ENCODE measurements at places on chromosomes 5 and 9.
A peak's percentile ranks its signal among the peaks of the same experiment; 100 is the strongest.

GRCh38 chr9:101569741-101570501 is 24.8 kb downstream of the PPP3R2 start:
- DNase-seq, result no peak

DNA sequence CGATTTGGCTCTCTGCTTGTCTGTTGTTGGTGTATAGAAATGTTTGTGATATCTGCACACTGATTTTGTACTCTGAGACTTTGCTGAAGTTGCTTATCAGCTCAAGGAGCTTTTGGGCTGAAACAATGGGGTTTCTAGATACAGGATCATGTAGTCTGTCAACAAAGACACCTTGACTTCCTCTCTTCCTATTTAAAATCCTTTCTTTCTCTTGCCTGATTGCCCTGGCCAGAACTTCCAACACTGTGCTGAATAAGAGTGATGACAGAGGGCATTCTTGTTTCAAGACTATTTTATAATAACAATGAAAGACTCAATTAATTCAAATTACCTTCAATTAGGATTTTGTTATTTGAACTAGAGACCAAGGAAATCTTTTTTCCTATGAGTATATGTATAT is 692.5 kb downstream of the PRR16 start:
- DNase-seq, result no peak

DNA sequence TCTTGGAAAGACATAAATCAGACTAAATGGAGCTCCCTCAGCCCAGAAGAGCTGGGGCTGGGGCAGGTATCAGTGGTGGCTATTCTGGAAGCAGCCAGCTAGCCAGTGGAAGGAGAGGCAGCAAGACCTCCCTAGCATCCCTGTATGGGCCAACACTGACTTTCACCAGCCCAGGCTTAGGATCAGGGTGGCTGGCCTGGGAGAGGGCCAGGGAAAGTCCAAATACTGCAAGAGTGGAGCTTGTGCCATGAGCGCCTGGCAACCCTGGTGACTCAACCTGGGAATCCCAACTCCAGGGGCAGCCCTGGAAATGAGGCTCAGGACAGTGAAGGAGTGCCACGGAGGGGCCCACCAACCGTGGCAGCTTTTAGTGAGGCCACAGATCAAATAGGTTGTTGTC is 7.6 kb upstream of the IRF1 start:
- DNase-seq, result no peak

DNA sequence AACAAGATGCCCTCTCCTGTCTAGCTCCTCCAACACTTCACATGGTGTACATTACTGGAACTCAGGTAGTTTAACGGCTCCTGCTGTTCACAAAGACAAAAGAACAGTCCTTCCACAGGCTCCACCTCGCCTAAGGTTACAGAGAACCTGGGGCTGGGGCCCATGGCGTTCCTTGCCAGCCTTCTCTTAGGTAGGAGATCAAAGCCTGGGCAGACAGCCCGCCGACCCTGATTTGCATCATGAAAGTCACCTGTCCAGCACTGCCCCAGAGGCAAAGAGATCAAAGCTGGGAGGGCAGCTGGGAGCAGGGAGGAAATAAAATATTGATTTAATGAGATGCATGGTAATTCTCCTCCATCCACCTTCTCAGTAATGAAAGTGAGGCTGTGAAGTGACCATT is 115.0 kb upstream of the SLIT3 start:
- no peak for DNase-seq

GRCh38 chr5:128597156-128597555 is 59.1 kb upstream of the FBN2 start:
- no peak for DNase-seq

- no peak for DNase-seq
These were observed 9.6 kb downstream of the SLC9A3 start for GRCh38 chr5:514673-515072.

DNA sequence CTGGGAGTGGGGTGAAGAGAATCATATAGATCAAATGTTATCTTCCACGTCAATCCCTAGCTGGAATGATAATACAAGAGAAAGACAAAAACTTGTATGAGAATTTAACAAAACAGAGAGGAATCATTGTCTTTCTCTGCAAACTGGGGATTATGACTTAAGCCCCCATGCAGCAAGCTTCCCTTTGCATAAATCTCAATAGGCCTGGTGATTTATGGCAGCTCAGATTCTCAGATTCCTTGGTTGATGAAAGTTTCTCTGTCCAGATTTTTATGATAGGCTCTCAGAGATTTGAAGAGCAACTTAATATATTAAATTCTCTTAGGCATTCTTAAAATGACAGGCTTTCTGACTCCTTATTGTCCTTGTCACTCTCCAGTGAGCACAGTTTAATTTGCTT is 56.0 kb downstream of the RASGRF2 start:
- no peak for DNase-seq

DNA sequence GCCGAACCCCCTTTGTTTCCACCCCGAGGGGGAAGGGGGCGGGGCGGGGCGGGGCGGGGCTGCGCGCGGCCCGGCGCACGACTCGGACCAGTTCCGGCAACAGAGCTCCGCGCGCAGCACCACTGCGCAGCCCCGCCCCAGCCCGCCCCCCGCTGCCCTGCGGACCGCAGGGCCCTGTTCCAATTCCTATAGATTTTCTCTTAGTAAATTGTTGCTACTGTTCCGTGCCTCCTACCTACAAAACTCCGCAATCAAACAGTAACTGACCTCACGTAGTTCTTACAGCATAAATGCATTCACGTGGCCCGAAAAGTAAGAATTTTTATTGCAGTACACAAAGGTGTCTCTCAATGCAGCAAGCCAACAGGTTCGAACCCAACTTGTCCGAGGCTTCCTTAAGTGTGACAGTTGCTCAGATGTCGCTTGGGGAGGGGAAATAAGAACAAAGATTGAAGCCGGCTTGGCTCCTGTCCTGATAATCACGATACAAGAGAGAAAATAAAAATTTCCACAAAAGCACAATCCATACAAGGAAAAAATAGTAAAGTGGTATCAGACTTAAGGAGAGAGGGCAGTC is 1.2 kb upstream of the RNF38 start:
- no peak for DNase-seq

DNA sequence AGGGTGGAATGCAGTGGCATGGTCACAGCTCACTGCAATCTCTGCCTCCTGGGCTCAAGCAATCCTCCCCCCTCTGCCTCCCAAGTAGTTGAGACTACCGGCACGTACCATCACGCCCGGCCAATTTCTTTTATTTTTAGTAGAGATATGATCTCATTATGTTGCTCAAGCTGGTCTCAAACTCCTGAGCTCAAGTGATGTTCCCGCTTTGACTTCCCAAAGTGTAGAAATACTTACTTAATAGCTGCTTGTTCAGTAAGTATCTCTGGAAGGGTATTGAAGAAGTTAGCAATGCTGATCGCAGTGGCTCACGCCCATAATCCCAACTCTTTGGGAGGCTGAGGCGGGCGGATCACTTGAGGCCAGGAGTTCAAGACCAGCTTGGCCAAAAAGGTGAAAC is 35.7 kb upstream of the PLIN2 start:
- no peak for DNase-seq

- DNase-seq, result no peak
These were observed 47.8 kb downstream of the PTPN3 start for GRCh38 chr9:109450346-109450745.

GRCh38 chr5:171750311-171750788 is 35.3 kb upstream of the SMIM23 start:
- no peak for DNase-seq

GRCh38 chr9:20499013-20499412 is 123.3 kb downstream of the MLLT3 start:
- DNase-seq, result no peak

DNA sequence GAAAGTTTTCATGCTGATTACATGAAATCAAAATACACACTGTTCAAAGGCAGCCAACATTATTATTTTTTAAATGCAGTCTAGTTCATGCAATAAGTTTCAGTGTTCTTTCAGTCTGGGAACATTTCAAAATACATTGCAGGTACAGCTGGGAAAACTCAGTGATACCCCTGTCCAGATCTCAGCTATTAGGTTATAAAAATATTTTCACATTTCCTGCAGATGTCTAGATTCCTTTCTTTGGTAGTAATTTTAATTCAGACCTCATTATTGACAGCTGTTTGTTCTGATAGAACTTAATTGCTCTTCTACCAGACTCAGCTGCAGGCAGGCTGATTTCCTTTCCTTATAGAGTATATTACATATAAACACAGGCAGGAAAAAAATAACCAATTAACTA is 556.8 kb upstream of the DMAC1 start:
- no peak for DNase-seq

- DNase-seq, result no peak
These were observed 98.4 kb upstream of the MVB12B start for GRCh38 chr9:126228111-126228780.

- no peak for DNase-seq
These were observed 24.8 kb downstream of the PLPP1 start for GRCh38 chr5:55509796-55510522.

DNA sequence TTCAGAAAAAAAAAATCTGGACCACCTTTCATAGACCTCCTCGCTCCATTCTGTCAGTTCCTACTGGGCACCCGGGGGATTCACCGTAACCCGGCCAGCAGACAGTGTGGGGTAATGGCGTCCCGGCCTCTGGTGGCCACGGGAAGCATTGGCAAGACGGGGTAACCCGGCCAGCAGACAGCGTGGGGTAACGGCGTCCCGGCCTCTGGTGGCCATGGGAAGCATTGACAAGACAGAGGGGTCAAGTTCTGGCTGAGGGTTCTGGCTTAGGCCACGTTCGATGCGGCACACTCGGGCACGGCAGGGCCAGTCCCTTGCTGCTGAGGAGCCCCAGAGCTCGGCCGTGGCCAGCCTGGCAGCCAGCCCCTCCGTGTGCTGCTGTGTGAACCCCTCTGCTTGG is 116.2 kb upstream of the RAPGEF1 start:
- DNase-seq, result no peak

- no peak for DNase-seq
These were observed 47.0 kb downstream of the OLFM1 start for GRCh38 chr9:135134268-135135022.

GRCh38 chr9:114278356-114278755 is 44.5 kb upstream of the ORM1 start:
- DNase-seq, result no peak

- DNase-seq, result peak; percentile 76
These were observed 43.1 kb downstream of the TMEM174 start for GRCh38 chr5:73215891-73216610.

Measured in stimulated activated CD4-positive, alpha-beta T cell treated with anti-CD3 and anti-CD28 coated beads, Interleukin-2, amount 100 ng/mL, for 24 hours (primary cell).